ENCODE measurements at places on chromosomes 1 and 21.

- no peak for DNase-seq
Observed at GRCh38 chr1:228867108-228867950, 132.1 kb downstream of the RHOU start.

- no peak for DNase-seq
Observed at GRCh38 chr1:219459351-219460080, 153.4 kb downstream of the ZC3H11B start.

GRCh38 chr21:40244981-40245380 lies 377.7 kb downstream of the PCP4 start:
- DNase-seq: no peak

DNA sequence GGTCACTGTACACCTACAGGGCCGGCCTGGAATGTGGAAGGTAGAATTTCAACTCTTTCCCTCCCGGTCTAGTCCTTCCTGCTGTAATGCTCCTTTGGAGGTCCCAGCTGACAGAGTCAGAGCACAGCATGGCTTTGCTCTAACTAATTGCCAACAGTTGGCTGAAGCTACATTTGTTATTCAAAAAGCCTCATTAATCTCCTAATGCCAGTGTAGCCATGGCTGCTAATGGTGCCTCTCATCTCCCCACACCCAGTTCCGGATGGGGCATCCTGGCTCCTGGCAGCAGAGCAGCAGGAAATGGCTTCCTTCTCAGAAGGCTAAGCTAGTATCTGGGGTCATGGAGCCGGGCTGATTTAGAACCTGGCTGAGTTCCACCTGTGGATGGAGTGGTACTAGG lies 18.7 kb upstream of the CAMK1G start:
- DNase-seq: no peak

DNA sequence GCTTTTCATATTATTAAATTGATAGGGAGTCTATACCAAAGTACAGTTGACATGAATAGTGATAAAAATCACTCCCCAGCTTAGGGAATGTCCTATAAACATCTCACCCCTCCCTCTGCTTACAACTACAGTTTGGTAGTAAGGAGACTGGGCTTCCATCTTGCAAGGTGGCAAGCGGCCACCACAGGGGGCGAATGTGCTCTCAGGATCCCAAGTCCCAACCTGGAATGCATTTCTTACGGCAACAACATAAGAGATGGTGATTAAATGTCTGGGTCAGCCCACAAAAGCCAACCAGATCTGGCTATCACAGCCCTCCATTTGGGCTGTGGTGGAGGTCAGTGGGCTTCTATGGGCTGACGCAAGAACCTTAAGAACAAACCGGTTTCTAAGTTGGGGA lies 68.0 kb downstream of the SMYD2 start:
- no peak for DNase-seq

DNA sequence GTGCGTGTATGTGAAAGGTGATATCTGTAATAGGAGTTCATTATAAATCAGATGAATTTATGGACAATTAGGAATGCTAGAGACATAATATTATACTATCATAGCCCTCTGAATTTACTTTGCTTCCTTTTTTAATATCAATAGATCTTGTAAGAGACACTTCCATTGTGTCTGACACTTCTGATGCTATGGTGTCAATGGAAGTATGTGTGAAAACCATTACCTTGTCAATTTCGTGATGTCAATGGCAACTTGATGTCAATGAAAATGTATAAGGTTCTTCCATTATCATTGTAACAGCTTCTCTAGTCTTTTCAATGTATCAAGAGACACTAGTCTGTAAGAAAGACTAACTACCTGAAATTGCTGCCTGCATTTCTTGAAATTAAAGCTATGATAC lies 296.8 kb upstream of the DPYD start:
- no peak for DNase-seq

DNA sequence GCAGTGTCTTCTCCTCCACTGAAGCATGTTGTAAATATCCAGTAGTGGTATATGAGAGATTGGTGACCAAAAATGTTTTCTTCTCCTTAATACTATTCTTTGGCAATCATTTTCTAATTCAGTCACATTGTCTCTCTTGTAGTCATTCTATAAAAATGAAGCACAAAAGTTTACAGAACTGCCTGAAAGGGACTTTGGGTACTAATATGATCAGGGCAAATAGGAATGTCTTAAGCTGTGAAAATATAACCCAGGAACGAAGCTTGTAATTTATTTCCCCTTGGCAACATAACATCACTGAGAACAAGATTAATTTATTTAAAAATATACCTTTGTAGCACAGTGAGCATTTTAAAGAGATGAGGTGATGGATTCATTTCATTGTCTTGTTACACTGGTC lies 4.9 kb downstream of the B3GALT2 start:
- no peak for DNase-seq

DNA sequence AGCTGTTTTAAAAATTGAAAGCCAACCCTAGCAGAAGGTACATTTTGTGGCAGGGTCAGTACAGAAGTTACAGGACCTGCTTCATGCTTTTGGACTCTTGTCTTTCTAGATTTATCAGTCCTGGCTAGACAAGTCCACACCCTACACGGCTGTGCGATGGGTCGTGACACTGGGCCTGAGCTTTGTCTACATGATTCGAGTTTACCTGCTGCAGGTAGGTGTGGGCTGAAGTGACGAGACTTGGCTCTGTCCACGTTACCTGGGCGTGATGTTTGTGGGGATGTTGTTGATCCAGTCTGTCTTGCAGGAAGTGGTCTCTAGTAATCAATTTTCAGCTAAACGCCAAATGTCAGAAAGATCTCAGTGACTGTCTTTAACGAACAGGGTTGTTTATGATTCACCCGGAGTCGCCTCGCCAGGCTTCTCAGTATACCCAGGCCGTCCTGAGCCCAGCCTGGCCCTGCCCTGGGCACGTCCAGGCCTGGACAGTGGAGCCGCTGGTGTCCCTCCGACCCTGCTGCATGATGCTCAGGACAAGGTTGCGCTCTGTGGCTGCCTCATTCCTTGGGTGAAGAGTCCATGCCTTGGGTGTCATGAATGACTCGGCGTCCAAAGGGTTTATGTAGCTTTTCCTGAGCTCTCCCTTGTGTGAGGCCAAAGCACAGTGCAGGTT lies 5.5 kb downstream of the RER1 start:
- no peak for DNase-seq

DNA sequence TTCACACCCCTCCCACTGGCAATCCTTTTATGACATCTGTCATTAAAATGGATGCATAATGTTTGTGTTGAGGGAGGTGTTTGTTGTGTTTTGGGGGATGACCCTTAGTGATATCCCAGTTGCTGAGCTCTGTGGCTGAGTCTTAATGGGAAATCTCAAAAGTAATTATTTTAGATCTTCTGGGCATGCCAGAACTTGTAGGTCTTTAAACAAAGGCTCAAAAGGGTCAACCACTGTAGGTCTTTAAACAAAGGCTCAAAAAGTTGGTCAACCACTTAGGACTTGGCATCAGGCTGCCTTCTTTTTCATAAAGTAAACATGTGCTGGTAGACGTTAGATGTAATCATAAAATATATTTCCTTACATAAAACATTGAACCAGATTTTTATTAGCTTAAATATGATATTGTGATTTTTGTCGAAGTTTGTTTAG lies 78.0 kb downstream of the CDC14A start:
- DNase-seq: no peak

DNA sequence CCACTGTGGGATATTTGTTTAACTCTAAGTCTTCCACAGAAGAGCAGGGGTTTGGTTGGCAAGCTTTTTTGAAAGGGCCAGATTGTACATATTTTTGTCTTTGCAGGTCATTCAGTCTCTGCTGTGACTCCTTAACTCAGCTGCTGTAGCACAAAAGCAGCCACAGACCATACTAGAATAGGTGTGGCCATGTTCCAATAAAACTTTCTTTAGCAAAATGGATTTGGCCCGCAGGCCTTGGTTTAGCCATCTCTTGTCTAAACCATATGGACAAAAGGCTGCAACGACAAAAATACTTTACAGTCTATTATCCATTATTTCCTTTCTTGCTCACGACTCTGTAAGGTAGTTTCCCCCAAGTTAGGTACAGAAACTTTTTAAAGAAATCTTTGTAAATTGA lies 60.5 kb downstream of the ESRRG start:
- no peak for DNase-seq

GRCh38 chr1:237287876-237288521 lies 246.0 kb downstream of the RYR2 start:
- DNase-seq: no peak

- no peak for DNase-seq
Observed at GRCh38 chr1:67680486-67680885, 4.5 kb upstream of the GADD45A start.

- DNase-seq: no peak
Observed at GRCh38 chr1:147260956-147261355, 18.5 kb downstream of the CHD1L start.

- no peak for DNase-seq
Observed at GRCh38 chr1:246875041-246876026, 56.4 kb downstream of the AHCTF1 start.

GRCh38 chr1:185368913-185369491 lies 52.0 kb upstream of the IVNS1ABP start:
- DNase-seq: no peak

- DNase-seq: no peak
Observed at GRCh38 chr1:164803366-164803765, 244.4 kb downstream of the PBX1 start.

DNA sequence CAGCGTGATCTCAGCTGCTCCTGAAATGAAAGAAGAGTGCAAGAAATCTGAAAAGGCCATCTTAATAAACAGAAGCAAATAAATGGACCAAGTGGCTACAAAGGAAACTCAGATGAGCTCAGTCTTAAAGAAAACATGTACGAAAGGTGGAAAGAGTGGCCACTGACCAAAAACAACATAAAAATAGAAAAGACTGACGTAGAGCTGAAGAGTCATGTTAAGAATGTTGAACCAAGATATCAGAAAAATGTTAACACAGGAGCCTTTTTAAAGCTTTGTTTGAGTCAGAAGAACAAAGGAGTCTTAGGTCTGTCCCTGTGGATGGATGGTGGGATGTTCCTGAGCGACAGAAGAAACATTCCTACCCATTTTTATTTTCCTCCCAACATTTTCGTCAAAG lies 30.8 kb upstream of the ZNF648 start:
- DNase-seq: no peak

DNA sequence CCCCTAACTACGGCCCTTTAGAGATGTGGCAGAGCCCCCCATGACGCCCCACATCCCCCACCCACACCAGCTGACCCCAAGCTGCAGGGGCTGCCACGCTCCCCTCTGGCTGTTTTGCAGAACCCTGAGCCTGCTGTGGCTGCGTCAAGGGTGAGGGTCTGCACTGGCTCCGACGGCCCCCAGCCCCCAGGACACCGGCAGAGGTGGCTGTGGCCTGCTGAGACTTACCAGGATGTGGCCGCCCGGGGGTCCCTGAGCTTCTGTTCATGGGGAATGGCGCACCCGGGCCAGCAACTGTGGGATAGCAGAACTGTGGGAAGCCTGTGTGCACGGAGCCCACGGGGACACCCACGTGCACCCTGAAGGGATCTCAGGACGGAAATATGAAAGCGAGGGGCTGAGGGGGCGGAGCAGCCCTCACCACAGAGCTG lies 12.8 kb upstream of the RNF223 start:
- DNase-seq: no peak

DNA sequence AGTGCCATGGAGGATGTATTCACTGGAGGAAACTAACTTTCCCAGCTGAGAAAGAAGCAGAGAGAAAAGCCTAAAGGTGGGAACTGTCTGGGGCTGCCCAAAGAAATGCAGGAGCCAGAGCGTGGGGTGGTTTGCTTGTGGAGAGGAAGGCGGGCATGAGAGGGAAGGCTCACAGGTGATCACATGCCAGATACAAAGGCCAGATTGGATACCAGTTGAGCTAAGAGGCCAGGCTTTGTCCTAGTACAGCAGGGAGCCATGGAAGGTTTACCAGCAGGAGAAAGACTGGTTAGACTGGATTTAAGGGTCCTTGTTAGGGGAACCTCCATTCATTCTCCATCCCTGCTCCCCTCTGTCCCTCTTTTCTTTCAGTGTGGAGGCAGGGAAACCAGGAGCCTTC lies 66.4 kb downstream of the BEND5 start:
- DNase-seq: no peak

DNA sequence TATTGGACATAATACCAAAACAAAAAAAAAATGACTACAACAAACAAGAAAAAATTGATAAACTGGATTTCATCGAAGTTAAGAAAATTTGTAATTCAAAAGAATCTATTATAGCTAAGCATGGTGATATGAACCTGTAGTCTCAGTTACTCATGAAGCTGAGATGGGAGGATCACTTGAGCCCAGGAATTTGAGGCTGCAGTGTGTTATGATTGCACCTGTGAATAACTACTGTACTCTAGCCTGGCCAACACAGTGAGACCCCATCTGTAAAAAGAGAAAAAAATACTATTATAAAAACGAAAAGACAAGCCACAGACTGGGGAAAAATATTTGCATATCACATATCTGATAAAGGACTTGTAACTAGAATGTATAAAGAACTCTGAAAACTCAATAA lies 24.5 kb upstream of the TRIM62 start:
- no peak for DNase-seq

DNA sequence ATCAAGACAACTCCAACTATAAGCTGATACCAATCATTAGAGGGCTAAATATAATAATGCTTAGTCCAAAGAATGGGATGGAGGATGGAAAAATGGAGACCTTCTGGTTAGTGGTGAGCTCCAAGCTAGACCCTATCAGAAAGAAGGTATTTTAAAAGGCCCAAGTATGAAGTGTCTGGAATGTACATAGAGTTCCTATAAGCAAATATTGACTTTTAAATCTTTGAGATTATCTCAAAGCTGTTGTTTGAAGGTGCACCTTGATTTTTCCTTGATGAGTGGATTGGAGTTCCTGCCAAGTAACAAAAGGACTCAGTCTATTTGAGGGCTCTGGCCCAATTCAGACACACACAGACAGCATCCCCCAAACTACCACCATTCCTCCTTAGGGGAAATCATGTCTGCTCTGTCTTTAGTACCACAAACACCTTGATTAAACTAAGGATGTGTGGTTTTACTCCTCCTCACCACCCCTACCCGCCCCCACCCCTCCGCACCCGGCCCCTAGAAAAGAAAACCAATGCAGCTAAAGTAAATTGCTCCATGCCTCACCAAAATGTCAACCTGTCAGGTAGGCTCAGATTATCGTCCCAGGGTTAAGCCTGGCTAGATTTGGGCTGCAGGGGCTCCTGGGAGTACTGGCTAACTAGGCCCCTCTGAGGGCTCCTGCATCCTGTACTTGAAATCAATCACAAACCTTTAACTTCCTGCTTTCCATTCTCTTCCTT lies 59.4 kb downstream of the CDC7 start:
- no peak for DNase-seq

Measured in NCI-H187 (cell line).